ENCODE measurements at places on chromosomes 4 and X. TPM values are rescaled to one million over a fixed set of nuclear protein-coding genes. Genes with fewer than 3 reads are reported as not detected.

The TCEAL9 gene
- total RNA-seq: 74.2 TPM

The PRKG2 gene
- total RNA-seq: not detected

The DCAF4L1 gene
- total RNA-seq: 0.28 TPM

The TLR7 gene
- total RNA-seq: 0.32 TPM

The GC gene
- not detected for total RNA-seq

The ARMCX5 gene
- 16.6 TPM for total RNA-seq

The TGIF2LX gene
- not detected for total RNA-seq

The TMEM187 gene
- 4.5 TPM for total RNA-seq

The GPC4 gene
- 13.1 TPM for total RNA-seq
